Fibroblast of the conjunctiva (primary cell): ENCODE measurements at places on chromosomes 2 and 18.

- no peak for DNase-seq
Measured at GRCh38 chr18:25113566-25113965, 238.4 kb downstream of the ZNF521 start.

GRCh38 chr2:158131483-158131912, 29.8 kb downstream of the UPP2 start:
- no peak for DNase-seq

- no peak for DNase-seq
Measured at GRCh38 chr2:218888341-218888740, 7.7 kb downstream of the WNT10A start.

DNA sequence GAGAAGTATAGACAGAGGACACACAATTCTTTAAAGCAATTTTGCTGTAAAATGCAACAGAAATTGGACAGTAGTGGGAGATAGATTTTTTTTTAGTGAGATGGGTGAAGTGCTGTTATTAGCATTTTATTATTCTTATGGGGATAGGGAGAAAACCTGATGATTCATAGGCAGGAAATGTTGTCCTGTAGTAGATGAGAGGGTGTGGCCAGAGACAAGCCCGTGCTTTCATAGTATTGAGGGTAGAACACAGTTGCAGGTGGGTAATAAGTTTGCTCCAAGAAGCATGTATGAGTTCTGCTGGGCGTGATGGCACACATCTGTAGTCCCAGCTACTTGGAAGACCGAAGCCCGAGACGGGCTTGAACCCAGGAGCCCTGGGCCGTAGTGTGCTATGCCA, 128.3 kb upstream of the ARHGAP28 start:
- no peak for DNase-seq

- no peak for DNase-seq
Measured at GRCh38 chr18:69882965-69883668, 64.6 kb downstream of the CD226 start.
